Sciatic nerve (tissue), 2 donors: ENCODE measurements at places on chromosomes 12 and 14. TPM values are rescaled to one million over a fixed set of nuclear protein-coding genes. Genes with fewer than 3 reads are reported as not detected.

The CCDC196 gene
- not detected for total RNA-seq

The TRHDE gene
- total RNA-seq: 4.1 TPM

The OVCH1 gene
- 4.9 TPM for total RNA-seq

The LUM gene
- 206 TPM for total RNA-seq

The KCNJ8 gene
- total RNA-seq: 10.8 TPM

The MIP gene
- total RNA-seq: not detected

The PRB2 gene
- total RNA-seq: not detected

The NOS1 gene
- total RNA-seq: 17.6 TPM

The MMP19 gene
- total RNA-seq: 9.1 TPM

The TBK1 gene
- total RNA-seq: 29.9 TPM

DNA sequence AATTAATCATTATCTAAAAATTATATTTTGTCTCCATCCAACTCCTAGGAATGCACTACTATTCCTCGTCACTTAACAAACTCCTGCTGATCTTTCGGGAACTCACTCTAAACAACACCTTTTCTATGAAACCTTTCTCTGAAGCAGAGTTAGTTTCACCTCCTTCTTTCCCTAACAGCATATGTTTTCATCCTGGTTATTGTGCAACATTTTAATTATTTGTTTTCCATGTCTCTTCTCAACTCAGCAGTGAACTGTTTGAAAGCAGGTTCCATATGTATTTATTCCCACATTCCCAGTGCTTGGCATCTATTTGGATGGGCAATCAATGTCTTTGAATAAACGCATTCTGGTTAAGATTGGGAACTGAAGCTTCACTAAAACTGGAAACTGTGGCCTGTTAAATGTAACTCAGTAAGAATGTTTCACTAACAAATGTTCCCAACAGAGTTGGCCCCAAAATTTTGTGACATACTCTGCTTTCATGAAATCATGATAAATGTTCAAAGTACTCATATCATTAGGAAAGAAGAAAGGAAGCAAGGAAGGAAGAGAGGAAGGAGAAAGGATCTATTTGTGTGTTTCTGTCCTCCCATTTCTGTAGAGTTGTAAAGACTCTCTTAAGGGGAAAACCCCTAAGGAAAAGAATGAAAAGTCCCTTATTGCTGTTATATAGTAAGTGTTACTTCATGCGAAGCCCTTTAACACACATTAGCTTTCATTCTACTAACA is 13.9 kb upstream of the LGR5 start:
- no peak for DNase-seq

DNA sequence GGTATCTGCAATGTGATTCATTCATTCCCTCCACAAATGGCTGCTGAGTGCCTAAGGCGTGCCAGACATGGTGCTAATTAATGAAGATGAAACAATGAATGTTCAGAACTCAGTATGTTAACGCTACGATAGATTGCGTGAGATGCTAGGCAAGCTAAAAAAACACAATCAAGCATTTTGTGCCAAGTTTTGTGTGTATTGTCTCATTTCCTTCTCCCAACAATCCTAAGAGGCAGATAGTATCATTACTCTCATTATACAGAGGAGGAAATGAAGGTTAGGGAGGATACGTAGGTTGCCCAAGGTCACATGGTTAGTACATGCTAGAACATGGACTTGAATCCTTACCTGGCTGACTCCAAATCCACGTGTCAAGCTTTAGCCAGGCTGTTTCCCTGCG is 264.4 kb downstream of the EFCAB11 start:
- DNase-seq: no peak

DNA sequence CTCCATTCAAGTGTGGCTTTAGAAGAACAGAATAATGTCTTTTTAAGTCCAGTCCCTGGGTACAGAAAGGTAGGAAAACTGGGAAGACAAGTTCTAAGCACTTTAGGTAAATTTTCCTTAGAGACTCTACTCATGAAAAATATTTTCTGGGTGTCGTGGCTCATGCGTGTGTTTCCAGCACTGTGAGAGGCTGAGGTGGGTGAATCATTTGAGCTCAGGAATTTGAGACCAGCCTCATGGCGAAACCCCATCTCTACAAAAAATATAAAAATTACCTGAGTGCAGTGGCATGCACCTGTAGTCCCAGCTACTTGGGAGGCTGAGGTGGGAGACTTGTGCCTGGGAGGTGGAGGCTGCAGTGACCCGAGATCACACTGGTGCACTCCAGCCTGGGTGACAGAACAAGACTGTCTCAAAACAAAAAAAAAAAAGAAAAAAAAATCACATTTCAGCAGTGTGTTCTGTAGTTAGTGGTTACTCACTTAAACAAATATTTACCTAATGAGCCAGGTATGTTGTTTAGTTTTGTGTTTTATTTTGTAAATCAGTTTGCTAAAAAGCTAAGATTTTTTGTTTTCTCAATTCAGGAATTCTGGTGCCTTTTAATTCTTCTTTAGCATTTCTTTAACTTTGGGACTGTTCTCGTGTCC is 52.3 kb upstream of the RD3L start:
- DNase-seq: no peak

GRCh38 chr14:79680087-79680486 is 531.2 kb downstream of the DIO2 start:
- no peak for DNase-seq

DNA sequence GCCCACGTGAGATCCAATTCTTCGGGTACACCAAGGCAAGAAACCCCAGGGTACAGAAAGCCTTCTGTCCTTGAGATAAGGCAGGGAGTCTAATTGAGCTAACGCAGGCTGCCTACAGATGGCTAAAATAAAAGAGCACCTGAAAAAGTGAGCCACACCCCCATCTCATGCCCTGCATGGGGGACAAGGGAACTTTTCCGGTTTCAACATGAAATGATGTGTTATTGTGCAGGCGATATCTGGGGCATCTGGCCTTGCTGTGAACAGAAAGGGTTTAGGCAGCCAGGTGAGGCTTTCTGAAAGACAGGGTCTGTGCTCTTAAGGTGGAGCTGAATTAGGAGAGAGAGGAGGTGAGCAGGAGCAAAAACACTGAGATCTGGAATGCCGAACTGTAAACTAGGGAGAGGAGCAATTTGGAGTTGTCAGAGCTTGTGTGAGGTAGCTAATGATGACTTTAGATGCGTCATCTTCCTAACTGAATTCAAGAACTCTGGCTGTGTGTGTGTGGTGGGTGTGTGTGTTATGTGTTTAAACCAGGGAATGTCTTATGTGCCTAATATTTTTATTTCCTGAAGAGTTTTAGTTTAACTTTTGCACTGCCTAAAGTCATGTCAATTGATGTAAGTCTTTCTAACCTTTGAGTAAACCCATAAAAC is 20.1 kb upstream of the LDHB start:
- no peak for DNase-seq

GRCh38 chr14:32645551-32645950 is 293.1 kb upstream of the NPAS3 start:
- no peak for DNase-seq

DNA sequence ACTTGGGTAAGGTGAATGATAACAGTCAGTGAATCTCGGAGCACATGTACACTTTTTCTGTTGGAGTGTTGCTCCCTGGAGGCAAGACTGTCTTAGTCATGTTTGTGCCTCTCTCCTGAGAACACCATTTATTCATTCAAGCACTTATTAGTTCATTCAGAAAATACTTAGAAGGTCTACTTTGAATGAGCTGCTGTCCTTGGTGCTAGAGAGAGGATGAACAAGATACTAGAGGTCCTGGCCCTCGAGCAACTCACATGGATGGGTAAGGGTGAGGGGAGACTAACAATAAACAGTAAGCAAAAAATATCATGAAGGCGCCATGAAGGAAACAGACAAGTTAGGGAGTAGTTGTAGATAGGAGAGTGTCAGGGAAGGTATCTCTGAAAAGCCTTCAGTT is 17.1 kb upstream of the SAMD4A start:
- DNase-seq: no peak

GRCh38 chr12:21552635-21553328 is 26.7 kb downstream of the SPX start:
- DNase-seq: no peak

DNA sequence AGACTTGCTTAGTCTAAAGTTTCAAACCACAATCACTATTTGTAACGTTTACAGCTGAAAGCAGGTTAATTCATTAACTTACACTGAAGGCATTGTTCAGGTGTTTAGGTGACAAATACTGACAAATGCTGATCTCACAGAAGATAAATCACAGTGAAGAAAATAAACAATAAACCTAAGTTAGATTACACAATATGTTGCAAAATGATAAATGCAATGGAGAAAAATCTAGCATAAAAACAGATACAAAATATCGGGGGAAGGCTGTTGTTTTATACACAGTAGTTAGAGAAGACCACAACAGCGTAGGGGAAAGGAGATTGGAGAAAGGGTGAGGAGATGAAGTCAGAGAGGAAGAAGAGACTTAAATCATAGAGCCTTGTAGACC is 3.0 kb downstream of the SCAF11 start:
- no peak for DNase-seq

DNA sequence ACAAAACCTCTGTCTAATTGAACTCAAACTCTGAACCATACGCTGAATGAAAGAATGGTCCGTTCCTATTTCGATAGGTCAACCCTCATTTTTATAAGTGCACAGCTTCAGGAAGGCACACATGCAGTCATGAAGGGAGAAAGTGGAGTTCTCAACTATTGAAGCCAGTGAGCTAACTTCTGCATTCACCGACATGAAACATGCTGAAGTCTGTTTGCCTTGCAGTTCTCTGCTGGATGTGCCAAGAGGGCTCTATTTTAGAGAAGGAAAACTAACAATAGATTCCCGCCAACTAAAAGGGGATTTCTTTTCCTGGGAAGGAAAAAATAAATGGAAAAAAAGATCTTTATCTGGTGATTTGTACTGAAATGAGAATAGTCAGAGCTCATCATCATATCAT is 191.0 kb upstream of the PLEKHG7 start:
- no peak for DNase-seq

GRCh38 chr14:21098892-21099595 is 589 bp upstream of the ZNF219 start:
- no peak for DNase-seq

GRCh38 chr12:1808798-1809480 is 11.4 kb upstream of the LRTM2 start:
- no peak for DNase-seq

GRCh38 chr12:52204931-52205505 is 13.2 kb upstream of the KRT80 start:
- no peak for DNase-seq

DNA sequence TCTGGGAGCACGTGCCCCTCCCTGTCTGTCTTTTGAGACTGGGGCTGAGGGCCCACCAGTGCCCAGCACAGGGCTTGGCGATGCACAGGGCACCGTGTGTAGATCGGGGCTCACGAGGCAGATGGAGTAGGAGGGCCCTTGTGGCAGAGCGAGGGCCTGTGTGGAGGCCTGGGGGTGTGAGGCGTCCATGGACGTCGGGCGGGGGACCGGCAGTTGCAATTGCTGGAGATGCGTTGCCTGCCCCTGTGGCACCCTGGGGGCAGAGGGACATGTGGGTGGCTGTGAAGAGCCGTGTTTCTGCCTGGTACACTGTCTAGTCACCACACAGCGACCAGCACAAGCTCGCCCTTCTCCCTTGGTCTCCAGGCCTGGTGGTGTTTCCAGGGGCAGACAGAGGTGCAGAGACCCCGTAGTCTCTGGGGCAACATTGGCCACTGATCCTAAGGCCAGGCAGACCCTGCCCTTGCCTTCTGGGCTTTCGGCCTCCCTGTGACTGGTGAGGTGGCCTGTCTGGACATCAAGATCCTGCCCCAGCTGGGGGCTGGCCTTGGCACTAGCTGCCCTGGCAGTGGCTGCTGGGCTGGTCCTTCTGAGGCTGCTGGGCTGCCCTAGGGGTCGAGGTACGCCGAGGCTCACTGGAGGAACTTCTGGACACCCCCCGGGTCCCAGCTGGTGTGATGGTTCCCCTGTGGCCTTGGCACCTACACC is 14.5 kb downstream of the KIF26A start:
- no peak for DNase-seq

- DNase-seq: no peak
These were observed 100.9 kb downstream of the KIF26A start for GRCh38 chr14:104239185-104239775.
